ENCODE measurements at places on chromosomes 1 and 21.

DNA sequence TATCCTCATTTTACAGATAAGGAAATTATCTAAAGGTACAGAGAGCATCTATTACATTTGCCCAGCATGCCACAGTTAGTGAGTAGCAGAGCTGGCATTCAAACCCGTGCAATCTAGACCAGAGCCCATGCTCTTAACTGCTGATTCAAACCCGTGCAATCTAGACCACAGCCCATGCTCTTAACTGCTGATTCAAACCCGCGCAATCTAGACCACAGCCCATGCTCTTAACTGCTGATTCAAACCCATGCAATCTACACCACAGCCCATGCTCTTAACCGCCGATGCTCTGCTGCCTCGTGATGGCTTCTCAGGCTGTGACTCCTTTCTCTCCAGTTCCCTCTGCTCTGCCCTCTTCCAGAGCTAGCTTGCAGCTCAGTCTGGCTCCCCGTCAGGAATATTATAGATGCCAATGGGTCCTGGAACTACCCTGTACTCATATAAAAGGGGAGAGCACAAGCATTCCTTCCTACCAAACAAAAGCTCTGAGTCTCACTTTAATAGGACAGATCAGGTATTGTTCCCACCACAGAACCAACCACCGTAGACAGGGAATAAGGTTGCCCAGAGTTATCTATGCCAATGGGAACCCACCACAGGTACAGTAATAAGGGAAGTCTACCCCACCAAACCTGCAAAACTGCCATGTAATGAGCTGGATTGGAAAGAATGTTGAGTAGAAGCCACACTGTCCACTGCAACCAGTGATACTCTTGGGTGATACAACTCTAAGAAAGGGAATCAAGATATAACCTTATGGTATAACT lies 78.4 kb downstream of the SMYD3 start:
- DNase-seq, result no peak

DNA sequence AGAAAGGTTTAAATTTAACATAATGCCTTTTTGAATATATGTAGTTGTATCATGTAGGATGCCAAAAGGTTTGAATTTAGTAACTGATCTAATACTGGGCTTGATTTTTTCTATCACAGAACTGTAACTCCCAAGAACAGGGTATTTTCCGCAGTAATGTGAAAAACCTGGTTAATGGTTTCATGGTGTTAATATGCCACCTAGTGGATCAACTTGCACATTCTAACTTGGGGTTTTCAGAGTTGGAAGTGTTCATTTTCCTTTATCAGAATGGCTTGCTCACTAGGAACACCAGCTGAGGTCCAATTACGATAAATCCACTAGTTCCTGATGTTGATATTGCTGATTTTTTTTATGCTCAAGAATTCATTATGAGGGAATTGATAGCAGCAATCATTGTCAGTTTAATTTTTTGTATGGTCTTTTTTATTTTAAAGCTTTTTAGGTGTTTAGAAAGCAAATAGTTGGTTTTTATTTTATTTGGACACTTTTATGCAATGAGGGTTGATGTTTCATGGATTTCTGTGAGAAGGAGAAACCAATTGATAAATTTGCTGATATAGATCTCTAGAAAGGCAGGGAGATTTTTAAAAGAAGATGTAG lies 157.2 kb downstream of the PLA2G4A start:
- no peak for DNase-seq

DNA sequence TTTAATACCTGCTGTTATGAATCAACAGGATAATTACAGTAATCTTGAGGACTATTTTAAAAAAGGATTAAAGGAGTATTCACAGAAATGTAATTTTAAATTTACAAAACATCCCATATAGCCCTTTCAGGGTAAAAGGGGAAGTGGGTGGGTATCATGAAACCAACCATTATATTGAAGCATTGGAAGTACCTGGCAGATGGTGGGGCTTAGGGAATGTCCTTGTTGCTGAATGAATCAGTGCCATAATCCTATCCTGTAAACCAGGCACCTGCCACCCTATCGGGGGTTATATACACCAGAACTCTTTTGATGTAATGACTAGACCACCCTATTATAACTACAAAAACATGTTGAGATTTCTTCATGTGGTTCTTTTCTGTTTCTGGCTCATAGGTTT lies 30.4 kb downstream of the CDC14A start:
- DNase-seq, result no peak

DNA sequence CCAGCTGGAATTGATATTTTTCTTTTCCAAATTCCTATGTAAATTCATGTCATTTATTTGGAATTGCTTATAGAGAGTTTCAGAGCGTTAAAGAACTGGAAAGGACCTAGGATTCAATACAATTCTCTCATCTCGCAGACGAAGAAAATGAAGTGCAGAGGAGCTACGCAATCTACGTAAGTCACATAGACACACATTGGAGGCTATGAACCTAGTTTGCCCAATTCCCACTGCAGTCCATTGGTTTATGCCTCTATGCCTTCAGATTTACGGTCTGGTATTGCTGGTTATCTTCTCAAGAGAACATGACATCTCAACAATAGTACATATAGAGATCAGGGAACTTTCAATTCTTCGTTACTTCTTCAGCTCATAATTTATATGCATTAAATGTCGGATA lies 971 bp upstream of the RNF2 start:
- no peak for DNase-seq

DNA sequence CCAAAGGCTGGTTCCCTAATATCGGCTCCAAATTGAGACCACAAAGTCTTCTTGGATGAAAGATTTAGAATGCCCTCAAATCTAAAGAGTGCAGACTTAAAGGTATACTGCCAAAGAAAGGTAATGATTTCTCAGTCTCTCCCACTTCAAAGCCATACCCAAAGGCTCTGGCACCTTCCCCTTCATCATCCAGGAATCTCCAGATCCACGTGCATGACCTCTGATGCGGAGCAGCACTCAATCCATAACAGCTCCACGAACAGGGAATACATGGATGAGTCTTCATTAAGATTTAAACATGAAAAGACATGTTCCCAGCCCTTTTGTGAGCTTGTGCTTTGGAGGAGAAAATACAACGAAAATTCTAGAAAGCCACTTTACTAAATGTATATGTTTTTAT lies 453.9 kb downstream of the DSCAM start:
- no peak for DNase-seq
